Activated T-cell treated with anti-CD3 and anti-CD28 coated beads, Interleukin-2, amount 50 U/mL, for 72 hours (primary cell): ENCODE measurements at places on chromosomes 6 and 20. TPM values are rescaled to one million over a fixed set of nuclear protein-coding genes. Genes with fewer than 3 reads are reported as not detected.

- no peak for DNase-seq
- H3K4me1 ChIP-seq: peaks cover 8% of the 10 kb centered on the region
- no peak overlapping the region for H3K27ac ChIP-seq
- no peaks in the 10 kb centered on the region for H3K36me3 ChIP-seq
- H3K4me3 ChIP-seq: no peak overlapping the region
- H3K27me3 ChIP-seq: no peaks in the 10 kb centered on the region
Measured at GRCh38 chr6:96888745-96889144, 8.9 kb downstream of the NDUFAF4 start.

GRCh38 chr6:27126815-27127537 lies 120.5 kb upstream of the PRSS16 start:
- H3K4me1 ChIP-seq: peaks cover 29% of the 10 kb centered on the region
- peak; percentile 87 for DNase-seq
- peak overlapping the region; percentile 93 for H3K27ac ChIP-seq
- H3K36me3 ChIP-seq: peaks cover 1% of the 10 kb centered on the region
- H3K4me3 ChIP-seq: peak overlapping the region; percentile 94

- H3K4me3 ChIP-seq: no peak overlapping the region
- no peak overlapping the region for H3K27ac ChIP-seq
- no peaks in the 10 kb centered on the region for H3K27me3 ChIP-seq
- DNase-seq: no peak
- H3K4me1 ChIP-seq: no peaks in the 10 kb centered on the region
- H3K36me3 ChIP-seq: no peaks in the 10 kb centered on the region
Measured at GRCh38 chr6:56730663-56731529, 88.2 kb upstream of the DST start.

GRCh38 chr6:111767752-111768430 lies 105.4 kb downstream of the FYN start:
- H3K27me3 ChIP-seq: no peaks in the 10 kb centered on the region
- H3K36me3 ChIP-seq: peaks cover 37% of the 10 kb centered on the region
- H3K4me1 ChIP-seq: peaks cover 98% of the 10 kb centered on the region
- DNase-seq: no peak

- H3K4me3 ChIP-seq: peak overlapping the region; percentile 70
- H3K4me1 ChIP-seq: peaks cover 27% of the 10 kb centered on the region
- peak overlapping the region; percentile 61 for H3K27ac ChIP-seq
- H3K36me3 ChIP-seq: peaks cover 10% of the 10 kb centered on the region
Measured at GRCh38 chr6:11292091-11292490, 59.6 kb upstream of the NEDD9 start.

CNR1 gene
- 0.19 TPM for total RNA-seq
